ENCODE measurements at places on chromosomes 5 and 9. TPM values are rescaled to one million over a fixed set of nuclear protein-coding genes. Genes with fewer than 3 reads are reported as not detected.

Gene CMYA5
- total RNA-seq: 2.6 TPM

Gene SLC2A8
- 16.3 TPM for total RNA-seq

Gene CKMT2
- total RNA-seq: 18.6 TPM

Gene TAF1L
- 0.05 TPM for total RNA-seq

Gene ANKRD34B
- not detected for total RNA-seq

Gene SH3RF2
- total RNA-seq: 2.1 TPM

Gene SPINK6
- total RNA-seq: not detected

Gene MEIKIN
- total RNA-seq: 1.4 TPM

Gene ZNF367
- 1.1 TPM for total RNA-seq

Gene PARP8
- total RNA-seq: 27.4 TPM

Gene COL27A1
- total RNA-seq: 6.7 TPM

Gene SLC23A1
- total RNA-seq: not detected

Gene PPP1R26
- 8.0 TPM for total RNA-seq

Gene PRSS3
- not detected for total RNA-seq

Gene RAD1
- 15.8 TPM for total RNA-seq

Gene MAPKAP1
- 62.2 TPM for total RNA-seq

Gene CCL21
- total RNA-seq: 143 TPM

Gene PHF19
- total RNA-seq: 40.2 TPM

Gene PCDHGC5
- total RNA-seq: 2.3 TPM
